GOT3 (cell line): ENCODE measurements at places on chromosomes 3 and 15.

GRCh38 chr3:128390867-128391266, 75.8 kb downstream of the DNAJB8 start:
- DNase-seq = no peak

GRCh38 chr15:41940441-41940857, 31.9 kb downstream of the EHD4 start:
- no peak for DNase-seq

DNA sequence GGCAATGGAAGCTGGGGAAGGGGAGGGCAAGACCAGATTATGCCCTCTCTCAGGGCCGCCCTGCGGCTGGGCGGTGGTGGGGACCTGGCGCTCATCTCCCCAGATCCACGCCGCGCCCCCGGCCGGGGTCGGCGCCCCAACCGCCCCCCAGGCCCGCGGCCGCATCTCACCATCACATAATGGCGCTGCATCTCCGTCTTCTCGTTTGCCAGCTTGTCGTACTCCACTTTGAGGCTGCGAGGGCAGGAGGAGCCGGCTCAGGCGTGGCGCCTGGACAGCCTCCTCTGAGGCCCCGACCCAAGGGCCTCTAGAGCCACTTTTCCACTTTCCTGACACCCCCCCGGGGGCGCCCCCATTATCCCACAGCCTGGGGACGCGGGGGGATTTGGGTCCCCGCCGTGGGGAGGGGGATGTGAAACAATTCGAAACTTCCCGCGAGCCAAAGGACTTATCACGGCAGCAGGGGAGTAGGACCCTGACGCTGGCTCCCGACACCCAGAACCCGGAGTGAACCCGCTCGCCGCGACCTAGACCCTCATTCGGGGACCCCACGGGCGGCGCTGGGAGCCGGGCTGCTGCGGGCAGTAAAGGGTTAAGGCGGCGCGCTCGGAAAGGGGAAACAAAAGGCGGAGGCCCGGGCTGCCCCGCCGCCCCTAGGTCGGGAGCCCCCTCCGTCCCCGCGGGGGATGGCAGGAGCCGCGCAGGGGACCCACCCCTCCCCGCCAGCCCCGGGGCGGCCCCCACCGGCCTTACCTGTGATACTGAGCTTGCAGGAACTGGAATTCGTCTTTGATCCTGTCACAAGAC, 2.1 kb downstream of the TLE3 start:
- no peak for DNase-seq

DNA sequence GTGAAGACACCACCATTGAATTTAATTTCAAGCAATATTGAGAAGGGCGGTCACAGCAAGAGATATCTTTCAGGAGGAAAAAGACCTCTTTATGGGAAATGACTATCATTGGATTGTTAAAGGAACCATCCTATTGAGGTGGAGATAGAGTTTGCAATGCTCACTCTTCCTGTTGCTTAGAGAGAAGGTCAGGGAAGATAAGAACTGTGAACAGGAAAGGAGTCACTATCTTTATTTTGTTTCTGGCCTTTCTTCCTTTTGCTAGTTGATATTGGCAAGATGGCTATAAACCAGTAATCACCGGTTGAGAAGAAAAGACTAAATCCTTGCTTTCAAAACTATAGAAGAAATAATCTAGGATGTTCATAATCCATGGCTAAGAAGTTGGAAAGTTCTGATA, 112.1 kb upstream of the TMEM108 start:
- DNase-seq = no peak

- DNase-seq = no peak
These were observed 23.3 kb upstream of the ACKR4 start for GRCh38 chr3:132573797-132574211.

DNA sequence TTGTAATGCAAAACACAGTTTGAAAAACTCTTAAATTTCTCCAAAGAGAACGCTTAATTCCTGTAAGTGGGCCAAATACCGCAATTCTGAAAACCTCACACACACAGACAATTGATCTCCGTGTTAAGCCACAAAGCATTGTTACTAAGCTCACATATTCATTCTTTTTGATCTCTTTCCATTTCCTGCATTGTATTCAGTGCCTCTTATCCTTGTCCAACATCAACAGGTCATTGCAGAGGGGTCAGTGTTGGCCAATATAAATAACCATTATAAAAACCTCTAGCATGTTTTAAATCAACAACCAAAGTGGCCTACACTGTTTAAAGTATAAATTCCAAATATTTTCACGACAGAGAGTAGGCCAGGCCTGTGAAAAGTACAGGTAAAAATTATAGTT, 171.1 kb downstream of the PDZRN3 start:
- DNase-seq = no peak

- no peak for DNase-seq
These were observed 11.7 kb downstream of the STAG1 start for GRCh38 chr3:136740351-136740958.
